ENCODE measurements at places on chromosomes 13 and 19.

GRCh38 chr13:87324558-87324957 lies 346.6 kb upstream of the SLITRK5 start:
- DNase-seq = no peak

GRCh38 chr19:3524904-3525451 lies 14.0 kb upstream of the TEKTIP1 start:
- no peak for DNase-seq

DNA sequence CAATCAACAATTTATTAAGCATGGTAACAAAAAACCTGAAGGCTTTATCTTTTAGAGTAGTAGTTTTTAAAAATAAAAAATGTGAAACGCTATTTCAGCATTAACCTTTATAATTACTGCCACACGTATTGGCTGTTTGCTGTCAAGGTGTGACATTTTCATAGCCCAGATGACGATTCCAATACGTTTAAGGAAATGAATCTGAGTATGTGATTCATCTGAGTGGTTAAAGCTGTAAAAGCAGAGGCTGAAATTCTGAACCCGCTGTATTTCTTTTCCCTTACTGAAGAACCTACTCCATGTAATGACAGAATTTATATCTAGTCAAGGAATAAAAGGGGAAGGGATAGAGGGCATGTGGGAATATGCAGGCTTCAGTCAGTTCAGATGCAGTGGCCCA lies 166.0 kb downstream of the LMO7 start:
- no peak for DNase-seq

GRCh38 chr13:95948656-95949055 lies 104.5 kb downstream of the UGGT2 start:
- peak; percentile 42 for DNase-seq

GRCh38 chr19:11288349-11288748 lies 7.6 kb upstream of the TSPAN16 start:
- DNase-seq = peak; percentile 31

Data from inflammatory macrophage treated with lipopolysaccharide for 4 hours (primary cell).